Stimulated activated CD4-positive, alpha-beta T cell treated with anti-CD3 and anti-CD28 coated beads, TNF-alpha, amount 100 ng/mL, for 4 hours (primary cell): ENCODE measurements at places on chromosomes 5 and 9.

DNA sequence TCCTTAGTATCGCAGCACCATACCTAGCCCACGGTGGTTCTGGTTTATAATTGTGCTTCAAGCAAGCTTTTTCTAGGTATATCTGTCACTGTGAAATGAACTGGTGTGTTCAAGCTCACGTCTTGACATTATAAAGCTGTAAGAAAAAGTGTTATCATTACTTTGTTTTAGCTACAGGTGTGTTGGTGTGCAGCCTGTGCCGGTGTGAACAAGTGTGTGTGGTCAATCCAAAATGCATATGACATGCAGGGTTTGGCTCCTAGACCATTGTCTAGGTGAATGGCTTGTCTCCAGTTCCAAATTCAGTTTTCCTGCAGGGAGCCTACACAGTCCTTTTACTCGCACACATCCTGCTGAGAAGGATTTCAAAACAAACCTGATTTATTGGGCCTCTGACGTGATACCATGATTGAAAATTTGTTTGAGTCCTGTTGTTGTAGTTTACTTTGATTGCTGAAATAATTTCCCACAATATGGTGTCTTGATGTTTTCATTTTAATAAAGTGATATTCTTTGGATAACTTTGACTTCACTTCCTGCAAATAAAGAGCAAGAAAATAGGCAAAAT, 3.7 kb downstream of the LSM11 start:
- no peak for DNase-seq

- DNase-seq: no peak
Measured at GRCh38 chr5:139768807-139769465, 26.7 kb upstream of the PSD2 start.

- no peak for DNase-seq
Measured at GRCh38 chr5:1720396-1721110, 79.1 kb downstream of the MRPL36 start.

DNA sequence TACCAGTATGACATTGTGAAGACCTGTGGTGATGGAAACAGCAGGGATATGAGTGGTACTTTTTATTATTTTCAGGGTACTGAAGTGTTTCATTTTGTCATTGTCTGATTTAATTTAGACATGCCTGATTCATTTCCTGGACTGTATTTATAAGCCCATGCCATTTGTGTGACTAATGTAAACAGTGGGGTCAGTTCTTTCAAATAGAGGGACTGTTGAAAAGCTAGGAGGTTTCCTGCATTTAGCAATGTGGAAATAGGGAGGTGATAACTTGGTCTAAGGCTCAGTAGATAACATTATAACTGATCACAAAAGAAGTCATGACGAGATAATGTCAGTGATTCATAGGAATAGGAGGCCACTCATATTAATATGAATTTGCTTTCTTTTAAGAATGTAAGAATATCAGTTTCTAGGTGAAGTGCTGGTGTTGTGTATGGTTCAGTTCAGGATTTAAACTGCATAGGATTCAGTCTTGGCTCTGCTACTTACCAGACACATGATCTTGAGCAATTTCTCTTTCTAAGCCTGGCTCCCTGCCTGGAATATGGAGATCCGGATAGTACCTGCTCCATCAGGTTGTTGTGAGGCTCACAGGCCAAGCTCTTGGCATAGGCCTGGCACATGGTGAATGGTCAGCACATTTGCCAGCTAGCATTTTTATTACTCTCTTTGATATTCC, 7.5 kb downstream of the RASGRF2 start:
- DNase-seq: no peak

DNA sequence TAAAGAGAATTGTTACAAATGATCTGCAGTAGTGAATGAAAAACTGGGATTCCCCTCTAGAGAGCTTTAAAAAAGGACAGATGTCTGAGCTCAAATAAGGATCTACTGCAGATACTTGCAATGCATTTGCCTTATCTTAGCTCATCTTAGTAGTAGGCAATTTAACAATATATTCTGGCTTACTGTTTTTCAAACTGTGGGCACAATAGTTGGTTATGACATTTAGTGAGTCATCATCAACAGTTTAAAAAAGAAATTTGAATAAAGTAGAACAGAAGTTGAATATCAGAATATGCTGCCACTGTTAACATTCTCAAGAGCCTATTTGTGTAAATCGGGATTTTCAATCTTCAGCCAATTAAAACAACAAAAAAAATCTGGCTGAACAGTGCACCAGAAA, 6.7 kb upstream of the CAST start:
- DNase-seq: no peak

GRCh38 chr9:4674783-4675182, 4.6 kb upstream of the CDC37L1 start:
- DNase-seq: no peak

DNA sequence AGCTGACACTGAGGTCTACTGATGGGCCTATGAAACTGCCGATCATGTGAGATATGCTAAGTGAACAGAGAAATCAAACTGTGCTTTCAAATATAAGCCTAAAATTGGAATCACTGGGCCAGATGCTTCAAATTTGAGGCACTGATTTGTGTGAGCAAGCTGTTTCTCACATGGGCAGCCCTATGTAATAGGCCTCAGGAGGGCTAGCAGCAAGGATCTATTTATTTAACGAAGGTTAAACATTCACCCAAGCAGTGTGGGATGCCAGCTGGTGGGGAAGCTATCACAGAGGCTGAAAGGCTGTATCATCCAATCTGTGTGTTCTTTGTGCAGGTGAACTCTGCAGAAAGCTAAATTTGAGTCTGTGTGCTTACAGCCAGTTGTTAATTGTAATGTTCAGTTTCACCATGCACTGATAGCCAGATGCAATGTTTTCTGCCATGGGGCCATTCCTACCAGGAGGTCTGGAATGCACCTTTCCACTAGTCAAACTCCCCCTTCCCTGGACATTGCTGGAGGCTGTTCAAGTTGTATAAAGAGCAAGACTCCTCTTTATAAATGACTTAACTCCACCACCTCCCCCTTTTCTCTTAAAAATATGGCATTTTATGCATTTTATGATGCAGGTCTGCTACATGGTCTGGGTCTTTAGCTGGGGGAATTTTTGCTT, 228.9 kb downstream of the SH3GL2 start:
- DNase-seq: no peak

GRCh38 chr9:127869310-127870152, 7.9 kb downstream of the AK1 start:
- peak; percentile 66 for DNase-seq

DNA sequence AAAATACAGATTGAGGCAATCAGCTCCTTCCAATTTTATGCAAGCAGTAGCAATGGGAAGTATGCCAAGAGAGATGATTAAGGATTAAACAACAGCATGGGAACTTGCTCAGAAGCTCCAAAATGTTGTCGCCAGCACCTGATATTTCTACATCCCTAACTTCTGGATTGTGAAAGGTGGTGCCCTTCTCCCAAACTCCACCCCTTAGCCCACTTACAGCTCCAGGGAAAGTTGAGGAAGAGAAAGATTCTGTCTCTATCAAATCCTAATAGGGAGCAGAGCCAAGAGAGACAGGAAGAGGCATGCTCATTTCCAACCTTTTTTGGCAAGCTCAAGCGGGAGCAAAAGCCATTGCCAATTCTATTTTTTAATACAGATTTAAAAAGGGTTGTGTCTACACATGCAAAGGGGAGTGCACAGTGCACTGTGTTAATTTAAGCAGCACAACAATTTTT, 92.4 kb upstream of the NR3C1 start:
- no peak for DNase-seq

DNA sequence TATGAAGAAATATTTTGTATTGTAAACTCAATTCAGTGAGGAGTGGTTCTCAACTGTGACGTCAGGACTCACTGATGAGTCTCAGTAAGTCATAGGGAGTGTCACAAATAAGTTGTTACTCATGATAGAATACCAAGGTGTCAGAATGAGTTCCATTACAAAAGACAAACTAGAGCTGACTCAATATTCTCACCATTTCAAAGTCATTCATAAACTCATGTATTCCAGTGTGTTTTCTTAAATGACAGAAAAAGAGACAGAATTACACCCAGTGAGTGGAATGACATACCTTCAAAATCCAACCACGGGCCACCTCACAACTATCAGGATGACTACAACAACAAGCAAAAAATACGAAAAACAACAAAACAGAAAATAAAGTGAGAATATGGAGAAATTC, 321.5 kb downstream of the ENC1 start:
- no peak for DNase-seq

- no peak for DNase-seq
Measured at GRCh38 chr5:170596482-170597044, 92.7 kb downstream of the KCNIP1 start.

- no peak for DNase-seq
Measured at GRCh38 chr5:39140558-39141168, 66.5 kb upstream of the RICTOR start.

DNA sequence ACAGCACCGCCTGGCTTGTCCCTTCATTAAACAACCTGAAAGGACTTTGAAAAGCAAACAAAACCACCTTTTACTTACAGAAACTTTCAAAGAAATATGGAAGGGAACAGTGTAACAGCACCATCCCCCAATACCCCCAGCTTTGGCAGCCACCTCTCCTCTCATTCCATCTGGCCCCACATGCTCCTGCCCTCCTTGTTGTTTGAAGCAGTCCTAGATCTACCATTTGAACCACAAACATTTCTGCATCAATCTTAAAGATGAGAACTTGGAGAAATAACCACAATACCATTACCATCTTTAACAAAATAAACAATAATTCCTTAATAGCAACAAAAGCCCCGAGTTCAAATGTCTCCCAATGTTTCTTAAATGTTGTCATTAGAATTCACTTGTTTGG, 17.8 kb upstream of the COL15A1 start:
- no peak for DNase-seq

GRCh38 chr5:17339841-17340240, 122.4 kb downstream of the BASP1 start:
- no peak for DNase-seq

- DNase-seq: no peak
Measured at GRCh38 chr9:137658781-137659180, 40.0 kb downstream of the EHMT1 start.

- no peak for DNase-seq
Measured at GRCh38 chr5:2006193-2006970, 123.7 kb upstream of the IRX4 start.

DNA sequence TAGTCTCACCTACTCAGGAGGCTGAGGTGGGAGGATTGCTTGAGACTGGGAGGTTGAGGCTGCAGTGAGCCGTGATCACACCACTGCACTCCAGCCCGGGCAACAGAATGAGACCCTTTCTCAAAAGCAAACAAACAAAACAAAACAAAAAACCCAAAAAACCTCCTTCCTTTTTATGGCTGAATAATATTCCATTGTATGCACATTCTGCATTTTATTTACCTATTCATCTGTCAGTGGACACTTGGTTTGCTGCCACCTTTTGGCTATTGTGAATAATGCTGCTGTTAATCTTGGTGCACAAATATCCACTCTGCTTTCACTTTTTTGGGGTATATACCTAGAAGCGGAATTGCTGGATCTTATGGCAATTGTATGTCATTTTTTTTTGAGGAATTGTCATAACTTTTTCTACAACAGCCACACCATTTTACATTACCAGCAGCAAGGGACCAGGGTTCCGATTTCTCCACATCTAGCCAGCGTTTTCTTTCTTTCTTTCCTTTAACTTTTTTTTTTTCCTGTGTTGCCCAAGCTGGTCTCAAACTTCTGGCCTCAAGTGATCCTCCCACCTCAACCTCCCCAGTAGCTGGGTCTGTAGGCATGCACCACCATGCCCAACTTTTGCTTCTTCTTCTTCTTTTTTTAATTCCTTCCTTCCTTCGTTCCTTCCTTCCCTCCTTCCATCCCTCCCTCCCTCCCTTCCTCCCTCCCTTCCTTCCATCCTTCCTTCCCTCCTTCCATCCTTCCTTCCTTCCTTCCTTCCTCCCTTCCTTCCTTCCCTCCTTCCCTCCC, 30.6 kb downstream of the NKX2-5 start:
- DNase-seq: no peak

- DNase-seq: no peak
Measured at GRCh38 chr5:10290438-10290837, 17.3 kb downstream of the CMBL start.

DNA sequence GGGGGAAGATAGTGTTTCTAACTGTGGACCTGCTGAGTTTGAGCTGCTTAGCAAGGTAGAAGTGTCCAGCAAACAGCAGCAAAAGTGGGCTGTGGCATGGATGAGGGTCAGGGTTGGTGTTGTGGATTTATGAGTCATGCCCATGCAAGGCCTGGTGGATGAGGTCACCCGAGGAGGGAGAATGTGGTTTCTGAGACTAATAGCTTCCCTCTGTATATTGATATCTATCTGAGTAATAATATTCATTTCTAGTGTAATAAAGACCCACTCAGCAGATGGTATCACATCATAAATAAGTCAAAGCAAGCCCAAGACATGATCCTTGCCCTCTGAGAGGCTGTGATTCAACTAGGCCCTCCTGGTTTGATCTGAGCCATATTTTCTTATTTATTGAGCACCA, 597.8 kb upstream of the CLINT1 start:
- no peak for DNase-seq

DNA sequence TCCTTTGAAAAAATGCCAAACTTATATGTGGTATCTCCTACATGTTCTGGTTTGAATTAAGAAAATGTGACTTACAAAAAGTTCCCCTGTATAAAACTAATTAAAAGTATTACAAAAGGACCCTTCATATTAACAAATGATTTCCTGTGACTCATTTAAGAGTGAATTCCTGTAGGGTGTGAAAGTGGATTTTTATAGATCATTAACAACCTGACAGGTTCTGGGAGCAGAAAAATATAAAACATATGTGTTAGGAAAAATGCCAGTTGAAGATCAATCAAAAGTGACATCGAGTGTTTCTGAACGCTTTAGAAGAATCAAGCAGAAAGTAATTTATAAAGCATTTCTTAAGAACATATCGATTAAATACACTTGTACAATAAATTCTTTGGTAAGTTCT, 35.5 kb downstream of the CAMK4 start:
- no peak for DNase-seq

DNA sequence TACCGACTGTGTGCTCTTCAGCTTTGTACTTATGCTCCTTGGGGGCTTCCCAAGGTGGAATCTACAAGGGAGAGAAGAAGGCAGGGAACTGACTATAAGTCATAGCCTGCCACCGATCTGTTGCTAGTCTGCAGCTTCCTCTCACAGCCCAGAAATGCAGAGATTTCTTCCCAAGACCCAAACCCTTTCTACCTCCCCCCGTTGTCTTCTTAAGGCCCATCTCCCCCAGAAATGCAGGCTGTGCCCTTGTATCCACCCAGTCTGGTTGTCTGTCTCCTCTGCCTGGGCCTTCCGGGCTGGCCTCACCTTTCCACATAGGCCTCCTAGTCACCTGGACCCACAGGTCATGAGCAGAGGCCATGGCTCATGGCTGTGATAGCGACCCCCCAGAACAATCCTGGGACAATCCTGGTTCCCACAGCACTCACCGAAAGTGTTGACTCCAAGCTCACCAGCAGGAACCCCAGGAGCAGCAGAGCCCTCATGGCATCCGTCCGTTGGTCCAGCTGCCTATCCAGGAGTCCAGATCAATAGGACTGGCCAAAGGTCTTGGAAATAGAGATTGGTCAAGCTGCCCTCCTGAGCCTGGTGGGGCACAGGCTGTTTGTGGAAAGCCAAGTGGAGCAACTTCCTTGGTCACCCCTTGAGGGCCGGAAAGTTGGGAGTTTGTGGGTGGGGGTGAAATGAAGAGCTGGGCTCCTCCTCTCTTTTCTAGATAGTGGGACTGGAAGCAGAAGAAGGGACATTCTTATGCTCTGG, at the start of gene F12:
F12 (minus strand) TSS at position 522 of the 759 bp plus-strand sequence; CDS start at position 485, 37 bp downstream.
- DNase-seq: no peak

- DNase-seq: no peak
Measured at GRCh38 chr5:41246376-41246775, 33.0 kb upstream of the C6 start.

GRCh38 chr9:133850161-133850560, 112.0 kb upstream of the SARDH start:
- no peak for DNase-seq

GRCh38 chr9:31185831-31186230, 1198.6 kb upstream of the ACO1 start:
- no peak for DNase-seq
